GM03348 (cell line): ENCODE measurements at places on chromosomes 11 and 22.
A peak's percentile ranks its signal among the peaks of the same experiment; 100 is the strongest.

- peak; percentile 15 for DNase-seq
These were observed 66.9 kb downstream of the KCNQ1 start for GRCh38 chr11:2511421-2512369.

DNA sequence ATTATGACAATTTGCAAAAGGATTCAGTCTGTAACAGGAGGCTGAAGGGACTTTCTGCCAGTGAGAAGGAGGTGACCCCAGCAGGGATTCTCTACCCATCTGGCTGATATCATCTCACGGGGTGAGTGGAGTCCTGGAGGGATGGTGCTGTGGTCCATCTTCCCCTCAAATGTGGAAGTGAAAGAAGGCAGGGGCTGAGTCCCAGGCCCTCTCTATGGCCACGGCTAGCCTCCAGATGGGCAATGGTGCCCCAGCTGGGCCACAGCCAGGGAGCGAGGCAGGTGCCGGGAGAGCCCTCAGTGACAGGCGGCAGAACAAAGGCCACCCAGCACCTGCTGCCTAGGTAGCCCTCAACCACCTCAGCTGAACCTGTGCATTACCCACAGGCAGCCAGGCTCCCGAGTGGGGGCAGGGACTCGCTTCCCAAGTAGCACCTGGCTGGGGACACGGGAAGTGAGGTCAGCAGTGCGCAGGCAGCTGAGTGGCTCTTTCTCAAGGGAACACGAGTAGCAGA is 6.7 kb downstream of the NECTIN1 start:
- no peak for DNase-seq

GRCh38 chr22:40817737-40818136 is 1.4 kb downstream of the SLC25A17 start:
- DNase-seq = no peak

DNA sequence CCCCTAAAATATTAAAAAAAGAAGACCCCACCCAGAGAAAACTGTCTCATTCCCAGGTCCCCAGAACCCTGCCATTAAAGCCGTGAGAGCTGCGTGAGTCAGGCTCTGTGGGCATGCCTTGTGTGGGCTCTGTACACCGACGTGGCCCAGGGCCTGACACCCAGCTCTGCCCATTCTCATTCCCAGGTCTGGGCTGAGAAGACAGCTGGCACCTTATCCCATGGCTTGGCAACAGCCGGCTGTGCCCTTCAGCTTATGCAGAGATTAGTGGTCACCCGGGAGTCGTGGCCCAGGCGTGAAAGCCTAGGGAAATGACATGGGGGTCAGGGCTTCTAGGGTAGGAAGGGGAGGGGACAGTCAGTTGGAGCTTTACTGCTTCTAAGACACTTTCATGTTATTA is 31.9 kb downstream of the OTOG start:
- no peak for DNase-seq

- DNase-seq = no peak
These were observed 12.5 kb downstream of the PRR5L start for GRCh38 chr11:36308577-36308976.

- DNase-seq = no peak
These were observed 24.5 kb upstream of the TFIP11 start for GRCh38 chr22:26536762-26537134.

DNA sequence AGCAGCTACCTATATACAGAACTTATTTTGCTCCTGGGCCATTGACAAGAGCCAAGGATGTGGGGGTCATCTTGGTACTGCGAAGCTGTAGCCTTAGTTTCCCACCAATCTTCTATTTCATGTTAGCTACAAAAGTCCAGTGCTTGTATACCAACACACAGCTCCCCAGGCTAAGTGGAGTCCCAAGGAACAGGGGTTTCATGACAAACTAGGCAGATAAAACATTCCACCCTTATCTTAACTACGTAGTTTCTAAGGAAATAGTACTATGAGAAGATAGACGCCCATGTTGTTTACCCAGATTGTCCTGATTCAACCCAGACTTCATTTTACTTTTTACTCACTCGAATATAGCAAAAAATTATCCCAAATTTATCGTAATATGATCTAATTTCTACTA is 218.5 kb downstream of the DYNC2H1 start:
- no peak for DNase-seq
